Mucosa of gallbladder (tissue), 1 donor: ENCODE measurements at places on chromosomes 5 and 9. TPM values are rescaled to one million over a fixed set of nuclear protein-coding genes. Genes with fewer than 3 reads are reported as not detected.

The EIF4E1B gene
- total RNA-seq, result not detected

DNA sequence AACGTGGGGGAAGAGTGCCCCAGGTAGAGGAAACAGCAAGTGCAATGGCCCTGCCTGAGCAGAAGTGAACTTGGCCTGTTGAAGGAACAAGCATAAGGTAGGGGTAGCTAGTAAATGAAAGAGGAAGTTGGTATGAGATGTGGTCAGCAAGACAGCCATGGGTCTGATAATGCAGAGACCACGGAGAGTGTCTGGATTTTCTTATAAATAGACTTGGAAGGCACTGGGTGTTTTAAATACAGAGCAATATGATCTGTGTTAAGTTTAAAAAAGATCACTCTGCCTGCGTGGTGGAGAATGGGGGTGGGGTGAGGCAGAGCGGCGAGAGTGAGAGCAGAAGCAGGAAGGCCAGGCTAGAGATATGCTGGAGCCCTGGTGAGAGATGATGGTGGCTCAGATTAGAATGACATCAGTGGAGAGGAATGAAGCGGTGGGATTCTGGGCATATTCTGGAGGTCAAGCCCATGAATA is 4.2 kb downstream of the ADAM19 start:
- peak; percentile 43 for DNase-seq

DNA sequence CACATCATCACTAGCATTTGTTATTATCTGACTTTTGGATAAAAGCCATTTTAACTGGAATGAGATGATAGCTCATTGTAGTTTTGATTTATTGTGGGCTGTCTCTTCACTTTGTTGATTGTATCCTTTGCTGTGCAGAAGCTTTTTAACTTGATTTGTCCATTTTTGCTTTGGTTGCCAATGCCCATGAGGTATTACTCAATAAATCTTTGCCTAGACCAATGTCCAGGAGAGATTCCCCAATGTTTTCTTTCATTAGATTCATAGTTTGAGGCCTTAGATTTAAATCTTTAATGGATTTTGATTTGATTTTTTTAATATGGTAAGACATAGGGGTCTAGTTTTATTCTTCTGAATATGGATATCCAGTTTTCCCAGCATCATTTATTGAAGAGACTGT is 28.8 kb upstream of the SMARCA2 start:
- DNase-seq, result no peak

- DNase-seq, result no peak
Observed at GRCh38 chr9:20898885-20899554, 132.4 kb downstream of the HACD4 start.

GRCh38 chr5:129094924-129095899 is 663 bp downstream of the ISOC1 start:
- peak; percentile 73 for DNase-seq
